CD4-positive, alpha-beta memory T cell (primary cell): ENCODE measurements at places on chromosomes 12 and 14.

DNA sequence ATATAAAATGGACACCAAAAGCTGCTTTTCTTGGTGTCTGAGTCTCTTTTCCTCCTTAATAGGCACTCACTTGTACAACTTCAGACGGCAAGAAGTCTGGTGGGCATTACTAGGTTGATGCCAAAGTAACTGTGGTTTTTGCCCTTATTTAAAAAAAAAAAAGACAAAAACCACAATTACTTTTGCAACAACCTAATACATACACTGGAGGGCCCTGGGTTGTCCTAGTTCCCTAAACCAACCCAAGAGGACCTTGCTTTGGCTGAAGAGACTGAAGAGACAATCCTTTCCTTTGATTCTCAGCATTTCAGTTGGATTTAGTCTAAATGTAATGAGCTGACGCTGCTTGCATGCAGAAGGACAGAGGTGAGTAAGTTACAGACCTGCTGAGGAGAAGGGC, 16.2 kb upstream of the PLEKHG3 start:
- H3K4me3 ChIP-seq = no peak overlapping the region
- H3K27ac ChIP-seq = no peak overlapping the region
- no peaks in the 10 kb centered on the region for H3K36me3 ChIP-seq
- peaks cover 26% of the 10 kb centered on the region for H3K4me1 ChIP-seq
- DNase-seq = no peak
- H3K27me3 ChIP-seq = no peaks in the 10 kb centered on the region

DNA sequence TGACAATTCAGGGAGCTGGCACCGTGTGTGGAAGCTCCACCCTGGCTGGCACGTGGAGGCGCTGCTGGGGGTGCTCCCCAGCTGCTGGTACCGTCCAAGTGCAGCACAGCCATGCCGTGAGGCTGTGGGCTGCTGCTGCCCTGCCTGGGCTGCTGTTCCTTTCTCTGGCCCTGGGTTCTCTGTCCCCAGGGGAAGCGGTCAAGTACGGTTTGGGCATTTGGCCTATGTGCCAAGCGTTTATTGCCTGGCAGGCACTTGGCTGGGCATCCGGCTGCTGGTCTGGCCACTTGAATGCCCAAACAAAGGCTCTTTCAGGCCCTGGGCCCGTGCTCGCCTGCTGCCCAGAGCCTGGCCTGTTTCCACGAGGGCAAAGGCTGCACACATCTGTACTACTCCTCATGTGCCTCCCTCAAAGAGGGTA, 39.6 kb downstream of the RHOF start:
- H3K36me3 ChIP-seq = no peaks in the 10 kb centered on the region
- no peak overlapping the region for H3K27ac ChIP-seq
- no peak overlapping the region for H3K4me3 ChIP-seq
- H3K4me1 ChIP-seq = peaks cover 15% of the 10 kb centered on the region
- H3K27me3 ChIP-seq = no peaks in the 10 kb centered on the region

- no peak for DNase-seq
- no peaks in the 10 kb centered on the region for H3K4me1 ChIP-seq
- no peak overlapping the region for H3K27ac ChIP-seq
- H3K4me3 ChIP-seq = no peak overlapping the region
- no peaks in the 10 kb centered on the region for H3K27me3 ChIP-seq
Measured at GRCh38 chr12:78726854-78727253, 137.7 kb upstream of the SYT1 start.

GRCh38 chr14:76793956-76794355, 18.7 kb downstream of the ANGEL1 start:
- H3K4me3 ChIP-seq = no peak overlapping the region
- no peak overlapping the region for H3K27ac ChIP-seq
- no peaks in the 10 kb centered on the region for H3K27me3 ChIP-seq

- H3K27ac ChIP-seq = no peak overlapping the region
- H3K36me3 ChIP-seq = no peaks in the 10 kb centered on the region
- H3K4me3 ChIP-seq = no peak overlapping the region
- no peaks in the 10 kb centered on the region for H3K27me3 ChIP-seq
- H3K4me1 ChIP-seq = no peaks in the 10 kb centered on the region
- peak; percentile 6 for DNase-seq
Measured at GRCh38 chr12:131090274-131091210, 136.8 kb downstream of the ADGRD1 start.

DNA sequence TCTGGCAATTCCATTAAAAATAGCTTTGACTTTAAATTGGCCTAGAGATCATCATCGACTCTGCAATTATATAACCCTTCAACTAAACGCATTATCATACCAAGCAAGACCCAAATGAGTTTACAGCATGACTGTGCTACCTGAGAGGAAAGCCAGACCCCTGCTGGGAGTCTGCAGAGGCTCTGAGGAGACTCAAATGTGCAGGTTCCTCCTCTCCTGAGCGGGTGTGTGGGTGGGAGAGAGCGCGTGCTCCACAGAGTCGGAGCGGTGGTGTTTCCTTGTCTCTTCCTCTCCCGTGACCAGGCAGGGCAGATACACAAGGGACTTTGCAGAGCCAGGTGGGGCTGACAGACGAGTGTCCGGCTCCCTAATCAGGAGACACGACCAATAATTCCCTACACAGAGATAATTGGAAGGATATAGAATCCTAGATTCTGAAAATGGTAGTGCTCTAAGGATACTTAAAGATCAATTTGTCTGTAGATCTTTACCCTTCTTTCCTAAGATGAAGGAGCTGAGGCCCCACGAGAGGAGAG, 74.1 kb downstream of the SLC8A3 start:
- DNase-seq = no peak
- H3K27me3 ChIP-seq = no peaks in the 10 kb centered on the region
- no peak overlapping the region for H3K27ac ChIP-seq
- H3K4me3 ChIP-seq = no peak overlapping the region
- no peaks in the 10 kb centered on the region for H3K4me1 ChIP-seq

- no peaks in the 10 kb centered on the region for H3K27me3 ChIP-seq
- no peaks in the 10 kb centered on the region for H3K4me1 ChIP-seq
- no peak for DNase-seq
- no peak overlapping the region for H3K4me3 ChIP-seq
- no peak overlapping the region for H3K27ac ChIP-seq
Measured at GRCh38 chr12:5588176-5588575, 156.3 kb downstream of the NTF3 start.
